Fibroblast of the conjunctiva (primary cell): ENCODE measurements at places on chromosomes 2 and 18.

- no peak for DNase-seq
Observed at GRCh38 chr2:115543461-115543860, 1101.0 kb downstream of the DPP10 start.

GRCh38 chr2:42663106-42663780 lies 94.8 kb downstream of the MTA3 start:
- DNase-seq, result peak; percentile 72

DNA sequence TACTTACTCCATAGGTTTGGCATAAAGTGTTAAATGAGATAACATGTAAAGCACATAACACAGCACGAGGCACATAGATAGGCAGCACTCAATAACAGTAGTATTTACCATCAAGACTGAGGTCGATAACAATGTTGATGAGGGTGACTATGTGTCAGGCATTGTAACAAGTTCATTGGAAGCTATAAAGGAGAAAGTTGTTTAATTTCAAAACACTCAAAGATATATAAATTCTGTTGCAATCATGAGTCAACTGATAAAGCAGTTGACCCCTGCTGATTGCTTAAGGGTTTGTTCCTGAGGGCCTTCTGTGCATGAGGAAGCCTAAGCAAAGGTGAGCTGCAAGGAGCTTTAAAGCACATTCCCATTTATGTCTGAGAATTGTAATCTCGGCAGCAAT lies 760.5 kb downstream of the SATB2 start:
- DNase-seq, result no peak

DNA sequence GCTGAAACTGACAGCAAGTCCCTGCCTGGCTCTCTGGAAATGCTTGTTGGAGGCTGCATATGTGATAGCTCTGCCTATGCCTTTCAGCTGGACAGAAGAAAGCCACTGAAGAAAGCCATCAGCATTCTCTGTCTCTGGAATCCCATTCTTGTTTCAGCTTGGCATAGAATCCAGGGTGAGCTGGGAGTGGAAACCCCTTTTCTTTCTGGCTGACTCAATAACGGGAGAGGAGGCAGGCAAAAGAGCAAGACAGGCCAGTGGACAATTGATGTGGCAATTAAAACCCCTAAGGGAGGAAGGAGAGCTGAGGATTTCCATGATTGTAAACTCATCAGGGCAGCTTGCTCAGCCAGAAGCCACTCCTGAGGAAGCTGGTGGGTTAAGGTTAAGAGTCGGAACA lies 208.1 kb downstream of the CLIP4 start:
- no peak for DNase-seq

GRCh38 chr18:49081511-49082155 lies 130.9 kb upstream of the SMAD7 start:
- no peak for DNase-seq

DNA sequence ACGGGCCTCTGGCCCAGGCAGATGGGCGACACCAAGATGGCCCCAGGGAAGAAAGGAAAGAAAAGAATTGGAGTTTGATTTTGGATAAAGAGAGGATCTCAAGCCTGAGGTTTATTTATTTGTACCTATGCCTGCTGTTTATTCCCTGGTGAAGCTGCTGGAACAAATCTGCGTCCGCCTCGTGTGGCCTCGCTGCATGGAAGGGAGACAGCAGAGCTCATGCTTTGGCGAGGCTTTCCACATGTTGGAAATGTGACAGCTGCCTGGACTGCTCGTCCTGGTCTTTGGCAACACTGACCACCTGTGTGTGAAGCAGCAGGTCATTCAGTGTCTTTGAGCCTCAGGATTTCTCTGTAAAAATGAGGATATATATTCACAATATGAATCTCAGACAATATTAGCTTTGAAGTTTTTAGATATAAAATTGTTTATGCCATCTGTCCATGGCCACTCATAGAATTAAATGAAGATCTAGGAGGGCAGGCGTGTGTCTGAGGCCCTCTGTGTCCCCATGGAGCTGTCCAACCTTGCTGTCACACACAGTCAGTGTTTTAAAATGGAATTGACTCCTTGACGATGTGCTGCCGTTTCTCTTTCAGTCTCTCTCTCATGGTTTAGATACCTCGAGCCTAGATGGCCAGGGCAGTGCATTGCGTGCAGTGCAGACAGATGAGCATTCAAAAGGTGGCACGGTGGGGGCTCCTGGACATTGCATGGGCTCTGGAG lies 94.3 kb downstream of the SOCS6 start:
- DNase-seq, result no peak

GRCh38 chr2:201275990-201276389 lies 15.7 kb downstream of the CASP8 start:
- DNase-seq, result no peak

DNA sequence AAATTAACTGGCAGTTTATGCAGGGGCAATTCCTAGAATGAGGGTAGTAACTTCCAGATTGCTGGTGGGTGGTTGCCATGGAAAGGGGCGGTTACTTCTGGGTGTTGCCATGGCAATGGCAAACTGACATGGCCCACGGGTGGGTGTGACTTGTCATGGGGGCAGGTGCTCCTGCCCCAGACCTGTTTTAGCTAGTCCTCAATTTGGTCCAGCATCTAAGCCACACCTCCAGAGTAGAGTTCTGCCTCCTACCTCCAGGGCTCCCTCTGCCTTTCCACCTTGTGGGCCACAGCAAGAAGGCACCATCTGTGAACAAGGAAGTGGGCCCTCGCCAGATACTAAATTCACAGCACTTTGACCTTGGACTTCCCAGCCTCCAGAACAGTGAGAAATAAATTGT lies 148.7 kb downstream of the TFCP2L1 start:
- no peak for DNase-seq

- no peak for DNase-seq
Observed at GRCh38 chr2:72083751-72084583, 63.7 kb downstream of the CYP26B1 start.

DNA sequence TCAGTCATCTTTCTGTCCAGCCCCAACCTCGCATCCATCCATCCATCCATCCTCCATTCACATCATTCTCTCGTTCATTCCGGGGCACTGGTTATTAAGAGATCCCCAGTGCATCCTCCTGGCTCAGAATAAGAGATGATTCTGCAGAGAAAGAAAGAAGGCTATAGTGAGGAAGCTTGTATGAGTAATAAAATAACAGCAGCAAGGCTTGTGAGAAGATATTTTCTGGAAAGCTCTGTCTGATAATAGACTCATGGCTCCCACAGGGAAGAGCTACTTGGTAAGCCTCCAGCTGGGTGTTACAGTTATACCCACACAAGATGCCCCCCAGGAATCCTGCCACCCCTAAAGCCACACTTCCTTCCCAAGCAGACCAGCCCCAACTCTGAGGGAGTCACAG lies 143.2 kb downstream of the MTCL1 start:
- no peak for DNase-seq

DNA sequence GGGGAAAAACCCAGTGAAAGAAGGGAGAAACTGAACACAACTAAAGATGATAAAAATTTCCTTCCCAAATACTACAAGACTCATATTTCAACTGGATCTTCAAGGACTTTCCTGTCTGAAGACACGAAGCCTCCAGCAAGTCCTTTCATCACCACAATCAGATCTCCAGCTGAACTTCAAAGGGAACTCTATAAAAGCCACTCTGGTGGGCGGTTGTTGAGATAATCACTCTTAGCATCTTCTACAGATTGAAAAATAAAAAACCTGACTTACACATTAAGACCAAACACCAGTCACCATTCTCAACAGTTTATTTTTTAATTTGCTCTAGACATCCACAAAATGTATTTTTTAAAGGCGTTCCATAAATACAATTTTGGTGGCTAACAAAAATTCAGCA lies 4.4 kb downstream of the REV1 start:
- no peak for DNase-seq

DNA sequence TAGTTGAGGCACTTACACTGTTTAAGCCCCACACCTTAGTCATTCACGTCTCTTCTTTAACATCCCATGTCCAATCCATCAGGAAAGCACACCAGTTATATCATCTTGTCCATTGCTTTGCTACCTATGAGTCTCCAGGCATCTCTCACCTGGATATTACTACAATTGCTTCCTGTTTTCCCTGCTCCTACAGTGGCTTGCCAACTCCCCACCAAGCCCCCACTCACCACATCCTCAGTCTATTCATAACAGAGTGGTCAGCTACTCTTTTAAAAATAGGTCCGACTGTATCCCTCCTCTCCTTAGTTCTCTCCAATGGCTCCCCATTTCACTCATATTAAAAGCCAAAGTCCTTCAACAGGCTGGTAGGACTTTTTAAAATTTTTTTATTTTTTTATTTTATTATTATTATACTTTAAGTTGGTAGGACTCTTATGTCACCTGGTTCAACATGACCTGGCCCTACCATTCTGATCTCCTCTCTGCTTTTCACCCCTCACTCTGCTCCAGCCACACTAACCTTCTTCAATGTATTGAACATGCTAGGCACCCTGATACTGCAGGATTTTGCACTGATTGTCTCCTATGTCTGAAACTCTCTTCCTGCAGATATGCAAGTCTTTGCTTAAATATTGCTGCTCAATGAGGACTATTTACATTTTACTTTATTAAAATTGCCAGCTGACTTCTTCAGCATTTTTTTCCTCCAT lies 253.2 kb downstream of the CYRIA start:
- no peak for DNase-seq

DNA sequence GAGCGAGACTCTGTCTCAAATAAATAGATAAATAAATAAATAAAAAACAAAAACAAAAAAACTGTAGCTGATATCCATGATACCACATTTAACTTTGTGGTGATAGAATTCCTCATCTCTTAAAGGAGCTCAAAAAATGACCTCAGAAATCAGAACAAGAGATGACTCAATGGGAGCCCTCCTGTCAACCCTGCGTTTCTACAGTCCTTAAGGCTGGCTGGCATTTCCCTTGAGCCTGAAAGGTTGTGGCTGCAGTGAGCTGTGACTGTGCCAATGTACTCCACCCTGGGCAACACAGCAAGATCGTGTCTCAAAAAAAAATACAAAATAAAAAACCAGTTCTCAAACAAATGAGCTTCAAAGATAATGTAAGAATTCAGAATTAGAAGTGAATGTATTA lies 40.4 kb downstream of the CHST9 start:
- DNase-seq, result no peak

- DNase-seq, result no peak
Observed at GRCh38 chr2:98160554-98160953, 73.6 kb downstream of the VWA3B start.

GRCh38 chr18:22391407-22392345 lies 26.0 kb downstream of the CTAGE1 start:
- peak; percentile 13 for DNase-seq

DNA sequence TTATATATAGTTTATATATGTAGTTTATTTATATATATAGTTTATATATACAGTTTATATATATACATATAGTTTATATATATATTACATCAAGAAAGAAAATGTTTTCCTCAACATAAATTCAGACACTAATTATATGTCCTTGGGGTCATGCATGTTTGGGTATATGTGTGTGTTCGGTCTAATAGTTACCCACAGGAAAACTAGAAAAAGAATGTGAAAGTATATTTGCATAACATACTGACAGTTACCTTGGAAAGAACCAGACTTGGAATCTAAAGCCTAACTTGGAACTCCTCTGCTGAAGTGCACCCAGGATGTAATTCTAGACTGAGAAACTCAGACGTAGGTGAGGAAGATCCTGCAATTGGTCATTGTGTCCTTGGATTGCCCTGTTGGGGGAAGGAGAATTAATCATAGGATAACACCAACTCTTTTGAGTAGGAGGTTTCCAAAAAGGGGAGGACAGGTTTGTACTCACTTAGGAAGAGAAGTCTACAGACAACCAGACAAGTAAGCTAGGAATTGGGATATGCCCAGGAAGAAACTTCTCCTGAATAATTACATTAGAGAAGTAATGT lies 8.9 kb upstream of the SLC25A12 start:
- no peak for DNase-seq

- DNase-seq, result no peak
Observed at GRCh38 chr2:74226648-74227213, 28.3 kb downstream of the MTHFD2 start.

- DNase-seq, result no peak
Observed at GRCh38 chr2:185475914-185476313, 262.7 kb upstream of the FSIP2 start.

DNA sequence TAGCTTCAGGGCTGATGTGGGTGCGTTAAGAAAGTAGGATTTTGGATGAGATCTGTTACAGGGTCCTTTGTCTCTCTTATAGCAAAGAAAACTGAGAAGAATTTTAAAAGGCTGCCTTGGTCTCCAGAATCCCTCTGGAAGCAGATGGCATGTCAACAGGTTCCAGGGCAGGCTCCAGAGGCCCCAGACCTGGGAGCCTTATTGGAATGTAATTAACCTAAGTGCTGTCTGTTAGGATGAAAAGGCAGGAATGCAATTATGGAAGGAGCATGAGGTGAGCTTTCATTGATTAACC lies 97.2 kb upstream of the PKDCC start:
- no peak for DNase-seq

DNA sequence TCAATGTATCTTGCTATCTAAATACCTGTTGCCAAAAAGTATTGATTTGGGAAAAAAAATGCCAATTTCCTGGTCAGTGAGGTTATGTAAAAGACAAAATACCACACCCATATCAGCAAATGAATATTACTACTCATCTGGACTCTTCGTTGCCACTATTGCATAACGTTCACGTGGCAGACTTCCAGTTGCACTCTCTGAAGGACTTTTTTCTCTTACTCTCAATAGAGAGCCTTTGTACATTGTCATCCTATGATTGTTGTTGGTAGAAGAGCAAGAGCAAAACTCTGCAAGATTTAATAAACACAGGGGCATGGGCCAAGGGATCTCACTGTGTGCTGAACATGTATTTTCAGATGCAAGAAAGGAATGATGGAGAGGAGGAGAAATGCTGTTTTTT lies 689.8 kb downstream of the MBD2 start:
- DNase-seq, result no peak

DNA sequence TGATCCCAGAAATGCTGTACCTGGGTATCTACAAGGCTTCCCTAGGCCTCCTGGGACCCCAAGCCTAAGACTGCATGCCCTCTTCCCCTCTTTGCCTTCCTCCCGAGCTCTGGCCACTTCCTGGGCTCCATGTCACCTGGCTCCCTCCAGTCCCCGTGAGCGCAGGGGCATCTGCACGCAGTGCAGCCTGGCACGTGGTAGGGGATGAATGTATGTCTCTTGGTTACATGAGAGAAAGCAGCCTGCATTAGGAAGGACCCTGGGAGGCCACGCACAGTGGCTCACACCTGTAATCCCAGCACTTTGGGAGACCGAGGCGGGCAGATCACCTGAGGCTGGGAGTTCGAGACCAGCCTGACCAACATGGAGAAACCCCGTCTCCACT lies 15.8 kb downstream of the PASK start:
- no peak for DNase-seq

GRCh38 chr2:128496700-128497099 lies 178.0 kb upstream of the HS6ST1 start:
- DNase-seq, result no peak

DNA sequence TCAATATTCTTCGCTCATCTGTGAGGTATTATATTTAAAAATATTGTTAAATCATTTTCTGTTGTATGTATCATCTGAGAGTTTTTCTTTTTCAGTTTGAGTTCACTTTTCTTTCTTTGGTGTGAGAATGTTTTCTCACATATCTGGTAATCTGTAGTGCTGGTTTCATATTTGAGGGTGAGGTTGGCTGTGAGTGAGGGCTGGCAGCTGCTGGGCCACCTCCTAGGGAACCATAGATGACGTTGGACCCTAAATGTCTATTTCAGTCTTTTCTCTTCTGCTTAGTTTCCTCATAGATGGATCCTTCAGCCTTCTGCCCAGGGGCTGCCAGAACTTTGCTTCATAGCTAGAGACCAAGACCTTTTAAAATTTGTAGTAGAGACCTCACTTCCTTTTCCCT lies 33.5 kb downstream of the MGAT5 start:
- no peak for DNase-seq
